ENCODE measurements at places on chromosomes 13 and 19.

GRCh38 chr19:648305-648704, 8.6 kb downstream of the FGF22 start:
- DNase-seq = no peak

DNA sequence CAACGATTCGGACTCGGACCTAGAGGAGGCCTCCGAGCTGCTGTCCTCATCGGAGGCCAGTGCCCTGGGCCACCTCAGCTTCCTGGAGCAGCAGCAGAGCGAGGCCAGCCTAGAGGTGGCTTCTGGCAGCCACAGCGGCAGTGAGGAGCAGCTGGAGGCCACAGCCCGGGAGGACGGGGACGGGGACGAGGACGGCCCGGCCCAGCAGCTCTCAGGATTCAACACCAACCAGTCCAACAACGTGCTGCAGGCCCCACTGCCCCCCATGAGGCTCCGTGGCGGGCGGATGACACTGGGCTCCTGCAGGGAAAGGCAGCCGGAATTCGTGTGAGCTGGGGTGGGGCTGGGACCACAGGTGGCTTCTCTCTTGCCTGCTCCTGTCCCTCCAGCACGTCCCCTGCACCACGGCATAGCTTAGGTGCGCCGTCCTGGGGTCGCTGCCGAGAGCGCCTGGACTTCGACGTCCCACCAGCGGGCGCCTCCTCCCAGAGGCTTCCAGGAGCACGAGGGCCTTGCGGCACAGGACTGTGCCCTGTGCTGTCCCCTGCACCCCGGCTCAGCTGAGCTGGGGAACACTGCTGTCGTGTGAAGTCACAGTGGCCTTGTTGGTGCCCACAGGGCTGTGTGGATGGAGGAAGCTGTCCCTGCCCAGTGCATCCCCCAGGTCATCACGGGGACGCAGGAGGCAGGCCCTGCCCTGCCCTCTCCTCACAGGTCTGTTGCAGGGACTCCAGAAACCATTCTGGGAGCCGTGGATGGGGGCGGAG, 9.3 kb downstream of the POLR2E start:
- DNase-seq = no peak

GRCh38 chr19:58183817-58184215, 955 bp downstream of the ZNF274 start:
- no peak for DNase-seq

GRCh38 chr13:91468301-91468700, 69.9 kb downstream of the GPC5 start:
- no peak for DNase-seq

DNA sequence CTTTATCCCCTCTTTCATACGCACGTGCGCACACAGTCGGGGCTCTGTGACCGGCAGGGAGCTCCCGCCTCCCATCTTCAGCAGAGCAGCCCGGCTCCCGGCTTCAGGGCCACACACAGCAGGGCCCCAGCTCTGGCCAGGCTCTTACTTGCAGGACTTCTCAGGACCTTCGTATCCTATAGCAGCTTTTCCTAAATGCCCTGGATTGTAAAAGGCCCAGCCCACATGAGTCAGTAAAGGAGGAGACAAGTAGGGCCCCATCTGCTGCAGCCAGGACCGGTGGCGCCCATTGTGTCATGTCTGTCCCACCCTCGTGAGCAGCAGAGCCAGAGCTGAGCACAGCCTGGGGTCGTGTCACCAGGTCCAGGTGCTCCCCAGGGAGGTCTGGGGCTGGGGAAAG, 107.6 kb upstream of the VSTM2B start:
- no peak for DNase-seq

- no peak for DNase-seq
These were observed 40.0 kb downstream of the UNC13A start for GRCh38 chr19:17648097-17648660.

GRCh38 chr19:33997690-33998089, 174.6 kb upstream of the LSM14A start:
- DNase-seq = no peak

DNA sequence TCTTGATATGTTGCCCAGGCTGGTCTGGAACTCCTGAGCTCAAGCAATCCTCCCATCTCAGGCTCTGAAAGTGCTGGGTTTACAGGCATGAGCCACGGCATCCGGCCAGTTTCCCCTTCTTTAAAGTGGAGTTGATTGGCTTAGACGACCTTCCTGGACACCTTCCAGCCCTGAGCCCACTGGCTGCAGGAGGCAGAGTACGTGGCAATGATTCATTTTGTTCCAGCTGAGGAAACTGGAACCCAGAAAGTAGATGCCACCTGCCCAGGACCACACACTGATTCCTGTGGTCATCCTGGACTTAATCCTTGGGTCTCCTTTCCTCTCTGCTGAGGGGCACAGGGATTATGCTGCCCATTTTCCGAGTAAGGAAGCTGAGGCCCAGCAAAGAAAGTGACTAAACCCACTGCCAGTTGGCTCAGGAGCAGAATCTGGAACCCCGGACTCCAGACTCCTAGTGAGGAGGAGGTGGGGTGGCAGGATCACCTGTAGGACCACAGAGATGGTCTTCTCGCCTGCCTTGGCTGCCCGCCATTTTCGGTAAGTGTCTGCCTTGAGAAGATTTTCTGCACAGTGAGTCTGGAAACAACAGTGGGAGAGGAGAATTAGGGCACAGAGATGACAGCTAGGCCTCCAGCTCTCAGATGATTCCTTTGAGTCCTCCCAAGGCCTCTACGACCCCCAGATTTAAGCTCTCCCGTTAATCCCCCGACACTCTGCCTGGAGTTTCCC, 737 bp downstream of the XRCC1 start:
- no peak for DNase-seq

- no peak for DNase-seq
These were observed 24.2 kb downstream of the MIPEP start for GRCh38 chr13:23865026-23865425.

- DNase-seq = no peak
These were observed 47.7 kb upstream of the ATP12A start for GRCh38 chr13:24632382-24633121.

DNA sequence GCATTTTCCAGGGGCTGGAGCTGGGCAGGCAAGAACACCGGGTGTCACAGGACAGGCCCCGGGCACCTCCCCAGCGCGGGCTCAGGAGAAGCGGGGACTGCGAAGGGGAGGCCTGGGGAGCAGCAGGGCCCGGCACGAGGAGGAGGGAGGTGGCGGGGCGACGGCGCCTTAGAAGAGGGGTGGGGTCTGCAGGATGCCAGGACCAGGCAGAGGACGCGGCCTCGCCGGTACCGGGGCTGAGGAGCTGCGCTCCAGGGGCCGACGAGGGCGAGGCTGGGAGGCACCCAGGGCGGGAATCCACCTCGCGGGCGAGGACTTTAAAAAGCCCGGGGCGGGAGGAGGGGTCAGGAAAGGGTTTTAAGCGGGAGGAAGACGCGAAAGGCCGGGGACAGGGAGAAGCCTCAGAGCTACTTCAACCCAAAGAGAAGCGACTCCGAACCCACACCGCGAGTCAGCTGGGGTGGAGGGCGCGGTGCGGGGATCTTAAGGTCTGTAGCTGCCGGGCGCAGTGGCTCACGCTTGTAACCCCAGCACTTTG, 665 bp downstream of the ZNF347 start:
- peak; percentile 12 for DNase-seq

GRCh38 chr19:15260939-15261338, 28.7 kb upstream of the EPHX3 start:
- no peak for DNase-seq

DNA sequence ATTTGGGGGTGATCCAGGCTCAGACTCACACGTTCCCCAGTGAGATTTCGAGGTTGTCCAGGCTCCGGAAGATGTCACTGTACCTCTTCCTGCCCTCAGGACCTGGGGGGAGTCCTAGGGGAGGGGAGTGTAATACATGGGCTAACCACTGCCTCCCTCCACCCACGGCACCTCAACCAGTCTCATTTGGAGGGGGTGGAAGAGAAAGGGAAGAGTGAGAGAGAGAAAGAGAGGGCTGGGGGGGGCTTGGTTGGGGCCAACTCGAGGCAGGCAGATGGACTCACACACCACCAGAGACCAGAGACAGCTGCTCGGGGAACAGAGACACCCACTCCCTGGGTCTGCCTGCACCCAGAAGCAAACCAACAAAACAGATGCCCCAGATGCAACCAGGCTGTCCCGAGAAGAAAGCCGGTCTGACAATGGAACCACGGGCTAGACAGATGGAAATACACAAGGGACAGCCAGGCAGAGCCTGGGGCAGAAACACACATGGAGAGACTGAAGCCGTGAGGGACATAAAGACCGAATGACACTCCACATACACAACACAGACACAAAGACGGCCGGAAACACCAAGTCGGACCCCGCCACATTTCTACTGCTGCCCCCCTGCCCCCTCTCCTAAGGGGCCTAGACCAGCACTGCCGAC, 825 bp downstream of the GMIP start:
- no peak for DNase-seq

DNA sequence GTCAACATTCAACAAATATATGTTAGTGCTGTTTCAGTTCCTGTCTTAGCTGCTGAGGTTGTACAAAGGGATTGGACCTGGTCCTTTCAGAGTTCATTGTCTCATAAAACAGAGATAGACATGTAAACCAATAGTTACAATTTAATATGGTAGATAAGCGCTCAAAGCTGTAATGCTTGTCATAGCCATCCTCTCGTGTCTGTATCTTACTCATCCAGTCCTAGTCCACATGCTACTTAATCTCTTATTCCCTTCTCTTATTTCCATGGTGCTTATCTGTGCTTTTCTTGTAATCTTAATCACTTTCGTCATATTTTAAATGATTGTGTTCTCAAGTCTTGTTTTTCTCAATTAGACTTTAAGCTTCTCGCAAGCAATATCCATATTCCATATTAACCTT, 185.2 kb upstream of the OBI1 start:
- no peak for DNase-seq

DNA sequence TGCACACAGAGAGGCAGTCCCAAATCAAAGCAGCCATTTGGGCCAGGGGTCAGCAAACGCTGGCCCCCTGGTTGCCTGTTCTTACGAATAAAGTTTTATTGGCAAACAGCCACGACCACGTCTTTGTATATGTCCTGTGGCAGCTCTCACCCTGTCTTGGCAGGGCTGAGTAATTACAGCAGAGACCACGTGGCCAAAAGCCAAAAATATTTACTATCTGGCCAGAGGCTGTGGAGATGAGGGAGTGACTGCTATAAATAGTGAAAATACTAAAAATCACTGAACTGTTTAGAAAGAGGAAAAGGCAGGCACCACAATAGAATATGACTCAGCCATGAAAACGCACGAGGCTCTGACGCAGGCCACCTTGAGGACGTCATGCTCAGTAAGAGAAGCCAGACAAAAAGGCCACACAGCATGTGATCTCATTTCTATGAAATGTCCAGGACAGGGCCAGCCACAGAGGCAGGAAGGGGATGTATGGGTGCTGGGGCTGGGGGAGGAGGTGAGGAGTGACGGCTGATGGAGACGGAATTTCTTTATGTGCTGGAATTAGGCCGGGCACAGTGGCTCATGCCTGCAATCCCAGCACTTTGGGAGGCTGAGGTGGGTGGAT, 29.4 kb downstream of the SMIM24 start:
- DNase-seq = no peak
